Eye (tissue), 1 donor: ENCODE measurements at places on chromosomes 5 and 9.
A peak's percentile ranks its signal among the peaks of the same experiment; 100 is the strongest.

DNA sequence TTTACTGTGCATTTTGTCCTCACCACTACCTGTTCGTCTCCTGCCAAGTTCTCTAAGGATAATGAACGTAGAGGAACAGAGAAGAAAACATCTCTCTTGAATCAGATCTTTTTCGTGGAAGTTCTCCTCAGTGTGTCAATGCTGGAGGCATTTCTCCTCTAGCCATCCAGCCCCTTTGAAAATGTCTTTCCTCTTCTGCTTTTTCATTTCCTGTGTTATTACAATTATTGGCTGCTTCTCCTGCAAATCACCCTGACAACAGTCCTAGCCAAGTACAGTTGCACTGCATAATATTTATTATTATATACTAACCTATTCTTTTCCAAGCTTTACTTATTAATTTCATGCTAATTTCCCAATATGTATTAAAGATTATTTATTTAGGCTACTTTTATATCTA, 61.8 kb upstream of the TRPM3 start:
- DNase-seq, result no peak

DNA sequence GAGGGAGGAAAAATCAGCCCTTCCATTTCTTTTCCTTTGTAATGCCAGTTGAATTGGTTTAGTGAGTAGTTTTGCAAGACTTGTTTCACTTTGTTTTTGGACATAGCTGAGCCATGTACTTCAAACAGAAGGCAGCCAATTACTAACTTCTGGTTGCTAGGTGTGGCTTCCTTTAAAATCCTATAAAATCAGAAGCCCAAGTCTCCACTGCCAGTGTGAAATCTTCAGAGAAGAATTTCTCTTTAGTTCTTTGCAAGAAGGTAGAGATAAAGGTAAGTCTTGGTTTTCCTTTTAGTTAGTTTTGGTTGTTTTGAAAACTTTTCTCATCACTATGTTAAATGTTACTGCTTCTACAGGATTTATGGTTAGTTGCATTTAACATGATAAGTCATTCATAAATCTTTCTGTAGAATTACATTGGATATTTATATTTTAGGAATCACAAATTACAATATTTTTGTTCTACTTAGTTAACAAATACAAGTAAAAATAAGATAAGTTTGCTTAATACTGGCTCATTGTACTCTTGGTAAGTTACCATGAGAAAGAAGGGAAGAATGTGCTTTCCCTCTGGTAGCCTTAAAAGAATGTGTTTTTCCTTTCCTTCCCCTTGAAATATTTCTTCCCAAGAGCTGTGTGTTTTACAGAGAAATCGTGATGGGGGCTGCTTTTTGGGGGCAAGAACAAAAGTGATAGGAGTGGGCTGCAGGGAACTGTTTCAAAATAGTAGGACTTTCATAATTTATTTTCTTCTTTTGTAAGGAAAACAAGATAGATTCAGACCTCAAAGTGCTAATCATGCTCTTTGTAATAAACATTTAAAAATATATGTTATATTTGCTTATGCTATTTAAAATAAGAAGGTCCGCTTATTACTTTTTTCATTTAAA, at the start of gene ANXA1:
ANXA1 (plus strand) TSS at position 213 of the 890 bp plus-strand sequence. CDS start 6,671 bp downstream, outside the sequence.
- DNase-seq, result peak; percentile 43

DNA sequence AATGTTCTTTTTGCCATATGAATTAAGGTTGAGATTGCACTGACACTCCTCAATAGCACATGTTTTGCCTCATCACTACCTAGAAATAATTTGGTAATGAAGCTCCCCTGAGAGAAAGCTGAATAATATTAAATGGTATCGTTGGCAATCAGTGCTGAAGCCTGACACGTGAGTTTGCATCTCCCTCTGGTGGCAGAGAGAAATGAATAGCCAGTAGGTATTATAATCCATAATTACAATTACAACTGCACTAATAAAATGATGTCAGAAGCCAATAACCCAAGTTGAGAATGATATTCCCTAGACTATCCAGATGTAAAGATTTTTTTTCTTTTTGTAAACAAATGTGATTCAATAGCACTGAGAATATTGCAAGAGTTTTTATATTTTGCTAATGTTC, 700.3 kb downstream of the PTPRD start:
- peak; percentile 30 for DNase-seq

DNA sequence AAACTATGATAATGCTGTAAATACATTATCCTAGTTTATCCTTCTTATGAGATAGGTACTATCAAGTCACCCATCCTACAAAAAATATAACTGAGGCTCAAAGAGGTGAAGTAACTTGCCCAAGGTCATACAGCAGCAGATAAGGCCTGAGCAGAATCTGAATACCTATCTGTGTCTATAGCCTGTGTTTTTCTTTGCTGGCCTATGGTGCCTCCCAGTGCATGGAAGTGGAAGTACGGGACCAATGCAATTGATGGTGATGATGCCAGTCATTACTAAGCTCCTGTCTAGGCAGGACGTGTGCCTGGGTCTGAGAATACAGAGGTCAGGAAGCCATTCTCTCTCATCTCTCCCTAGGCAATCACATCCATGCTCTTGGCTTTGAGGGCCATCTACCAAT, 67.8 kb downstream of the FAT2 start:
- DNase-seq, result peak; percentile 37

- DNase-seq, result peak; percentile 97
Measured at GRCh38 chr5:179060116-179061008, at the start of gene ZNF354C. Gene ZNF354C (plus strand): TSS chr5:179060373. CDS start chr5:179062069, 1,696 bp downstream.

GRCh38 chr9:101440714-101441230, 5.2 kb upstream of the ALDOB start:
- DNase-seq, result no peak

GRCh38 chr5:21834863-21835262, 1018.3 kb downstream of the CDH12 start:
- DNase-seq, result no peak

- no peak for DNase-seq
Measured at GRCh38 chr5:141039517-141039916, 11.7 kb upstream of the PCDHB1 start.

GRCh38 chr9:15461056-15461455, 38.4 kb downstream of the SNAPC3 start:
- DNase-seq, result no peak
